ENCODE measurements at places on chromosomes 6 and 20.

DNA sequence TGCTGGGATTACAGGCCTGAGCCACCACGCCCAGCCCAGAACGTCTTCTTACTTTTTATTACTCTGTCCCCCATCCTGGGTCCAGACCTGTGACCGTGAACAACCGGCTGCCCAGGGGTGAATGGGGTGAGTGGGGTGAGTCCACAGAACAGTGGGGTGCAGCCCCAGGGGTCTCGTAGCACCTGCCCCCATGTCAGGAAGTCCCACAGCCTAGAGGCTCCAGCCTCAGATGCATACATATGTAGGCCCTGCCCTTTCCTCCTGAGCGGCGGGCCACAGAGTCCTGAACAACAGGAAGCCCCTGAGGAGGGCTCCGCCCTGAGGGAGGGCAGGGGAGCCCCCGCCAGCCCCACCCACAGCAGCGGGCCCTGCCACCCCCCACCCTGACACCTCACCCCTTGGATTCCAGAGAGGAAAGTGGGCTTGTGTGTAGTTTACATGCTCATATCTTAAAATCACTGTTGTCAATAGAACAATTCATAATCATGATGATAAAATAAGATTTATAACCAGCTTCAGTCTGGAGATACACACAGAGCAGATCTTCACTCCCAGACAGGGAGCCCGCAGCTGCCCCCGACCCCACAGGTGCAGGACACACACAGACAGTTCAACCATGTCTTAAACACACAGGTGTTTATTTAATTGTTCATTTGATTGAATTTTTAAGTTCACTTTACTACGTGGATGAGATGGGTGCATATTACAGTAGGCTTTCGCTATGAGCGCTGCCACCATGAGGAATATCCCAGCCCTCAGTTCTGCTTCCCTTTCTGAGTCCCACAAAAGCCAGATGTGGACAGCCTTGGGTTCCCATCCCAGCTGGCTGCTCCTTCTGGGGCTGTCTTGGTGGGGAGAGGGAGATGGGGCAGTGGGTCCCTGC lies 12.4 kb upstream of the GMEB2 start:
- DNase-seq, result no peak

DNA sequence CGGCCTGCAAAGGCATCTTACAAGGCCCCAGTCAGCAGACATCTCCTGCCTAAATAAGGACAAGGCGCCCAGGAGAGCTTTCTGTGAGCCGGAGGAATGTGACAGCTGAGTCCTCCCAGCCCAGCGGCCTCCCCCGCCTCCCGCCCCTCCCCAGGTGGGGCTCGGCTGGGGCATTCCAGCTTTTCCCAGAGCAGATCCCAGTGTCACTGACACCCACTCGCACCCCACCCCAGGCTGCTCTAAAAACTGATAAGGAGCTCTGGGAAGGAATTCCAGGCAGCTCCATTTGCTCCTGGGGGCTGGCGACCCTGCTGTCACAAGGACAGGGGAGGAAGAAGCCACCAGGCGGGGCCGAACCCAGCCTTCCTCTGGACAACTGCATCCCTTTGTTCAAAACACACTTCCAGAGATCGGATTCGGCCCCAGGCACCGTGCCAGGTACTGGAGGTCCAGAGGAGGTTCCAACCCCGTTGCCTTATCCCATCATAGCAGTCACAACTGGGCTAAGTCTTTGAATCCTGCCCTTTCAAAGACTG lies 49.7 kb downstream of the JPH2 start:
- DNase-seq, result no peak

- DNase-seq, result no peak
Observed at GRCh38 chr6:155041741-155042279, 46.7 kb downstream of the TIAM2 start.

DNA sequence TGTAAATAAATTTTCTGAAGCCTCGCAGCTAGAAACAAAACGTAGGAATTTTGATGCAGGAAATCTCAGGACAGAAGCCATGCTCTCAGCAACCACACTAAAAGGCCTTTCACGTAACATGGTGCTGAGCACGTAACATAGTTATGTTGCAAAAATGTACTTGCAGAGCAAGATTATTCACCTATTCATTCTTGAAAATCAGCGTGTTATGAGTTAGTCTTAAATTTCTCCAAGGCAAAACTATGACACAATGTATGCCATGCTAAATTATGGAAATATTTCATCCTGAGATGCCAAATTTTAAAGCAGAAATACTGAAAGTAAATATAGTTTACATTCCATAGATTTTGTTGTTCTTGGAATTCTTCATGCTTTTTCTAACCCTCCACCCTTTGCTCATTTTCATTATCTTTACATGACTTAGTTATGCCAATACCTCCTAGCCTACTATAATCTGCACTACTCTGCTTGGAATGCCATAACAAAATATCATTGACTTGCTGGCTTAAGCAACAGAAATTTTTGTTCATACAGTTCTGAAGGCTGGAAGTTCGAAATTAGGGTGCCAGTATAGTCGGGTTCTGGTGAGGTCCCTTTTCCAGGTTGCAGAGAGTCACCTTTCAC lies 179.8 kb upstream of the BMP5 start:
- no peak for DNase-seq

- DNase-seq, result no peak
Observed at GRCh38 chr6:96162711-96163120, 146.9 kb downstream of the FUT9 start.
